ENCODE measurements at places on chromosomes 12 and 14.

DNA sequence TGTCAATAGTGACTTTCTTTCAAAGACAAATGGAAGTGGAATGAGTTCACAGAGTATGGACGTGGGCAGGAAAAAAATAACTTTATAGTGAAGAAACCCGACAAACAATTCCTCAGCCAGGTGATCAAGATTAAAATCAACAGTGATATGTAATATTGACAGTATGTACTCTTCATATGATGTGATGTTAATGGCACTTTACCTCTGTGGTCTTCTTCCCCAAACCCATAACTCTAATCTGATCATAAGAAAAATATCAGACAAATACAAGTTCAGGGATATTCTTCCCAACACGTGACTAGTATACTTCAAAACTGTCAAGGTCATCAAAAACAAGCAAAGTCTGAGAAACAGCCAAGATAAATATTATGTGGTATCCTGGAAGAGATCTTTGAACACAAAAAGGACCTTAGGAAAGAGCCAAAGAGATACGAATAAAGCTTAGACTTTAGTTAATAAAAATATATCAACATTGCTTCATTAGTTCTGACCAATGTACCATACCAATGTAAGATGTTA lies 215.5 kb downstream of the PPFIA2 start:
- no peak for DNase-seq
- H3K4me1 ChIP-seq = no peaks in the 10 kb centered on the region
- H3K27ac ChIP-seq = no peak overlapping the region
- no peaks in the 10 kb centered on the region for H3K27me3 ChIP-seq
- no peak overlapping the region for H3K4me3 ChIP-seq

- no peak overlapping the region for H3K27ac ChIP-seq
- H3K27me3 ChIP-seq = no peaks in the 10 kb centered on the region
- H3K36me3 ChIP-seq = no peaks in the 10 kb centered on the region
- DNase-seq = no peak
Observed at GRCh38 chr14:33254342-33254741, 315.7 kb downstream of the NPAS3 start.

DNA sequence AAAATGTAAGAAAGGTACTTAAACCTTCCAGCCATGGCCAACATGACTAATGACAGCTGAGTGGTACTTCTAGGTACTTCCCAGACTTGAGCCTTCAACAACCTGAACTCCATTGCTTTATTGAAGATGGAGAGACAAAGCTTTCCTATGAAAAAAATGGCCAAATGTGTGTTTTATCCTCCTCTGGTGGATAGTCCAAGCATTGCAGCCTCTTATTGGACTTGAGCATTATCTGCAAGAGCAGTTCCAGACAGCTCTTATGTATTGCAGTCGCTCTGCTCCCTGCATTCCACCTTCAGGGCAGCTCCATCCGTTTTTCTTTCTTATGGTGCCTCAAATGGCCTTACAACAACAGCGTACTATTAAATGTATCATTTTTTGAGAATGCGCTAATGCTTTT lies 588.2 kb downstream of the NRXN3 start:
- H3K27me3 ChIP-seq = no peaks in the 10 kb centered on the region
- H3K4me1 ChIP-seq = no peaks in the 10 kb centered on the region
- no peak overlapping the region for H3K27ac ChIP-seq
- no peaks in the 10 kb centered on the region for H3K36me3 ChIP-seq
- H3K4me3 ChIP-seq = no peak overlapping the region

- no peak for DNase-seq
- H3K4me1 ChIP-seq = no peaks in the 10 kb centered on the region
- H3K27me3 ChIP-seq = no peaks in the 10 kb centered on the region
Observed at GRCh38 chr14:72535485-72535884, 358.4 kb downstream of the DPF3 start.

GRCh38 chr12:122318607-122319605 lies 52.6 kb upstream of the VPS33A start:
- H3K27ac ChIP-seq = peak overlapping the region; percentile 58
- peaks cover 50% of the 10 kb centered on the region for H3K36me3 ChIP-seq
- no peak for DNase-seq
- H3K27me3 ChIP-seq = no peaks in the 10 kb centered on the region
- peaks cover 16% of the 10 kb centered on the region for H3K4me1 ChIP-seq
- H3K4me3 ChIP-seq = no peak overlapping the region

GRCh38 chr14:105139831-105140239 lies 28.7 kb downstream of the JAG2 start:
- H3K36me3 ChIP-seq = no peaks in the 10 kb centered on the region
- no peak overlapping the region for H3K4me3 ChIP-seq
- no peaks in the 10 kb centered on the region for H3K27me3 ChIP-seq
- H3K27ac ChIP-seq = no peak overlapping the region
- no peak for DNase-seq
